EH (cell line): ENCODE measurements at places on chromosomes 11 and 22.

- DNase-seq = no peak
Observed at GRCh38 chr11:60118338-60118737, 29.9 kb downstream of the MS4A2 start.

- no peak for DNase-seq
Observed at GRCh38 chr22:22553141-22553540, 5.9 kb downstream of the PRAME start.

DNA sequence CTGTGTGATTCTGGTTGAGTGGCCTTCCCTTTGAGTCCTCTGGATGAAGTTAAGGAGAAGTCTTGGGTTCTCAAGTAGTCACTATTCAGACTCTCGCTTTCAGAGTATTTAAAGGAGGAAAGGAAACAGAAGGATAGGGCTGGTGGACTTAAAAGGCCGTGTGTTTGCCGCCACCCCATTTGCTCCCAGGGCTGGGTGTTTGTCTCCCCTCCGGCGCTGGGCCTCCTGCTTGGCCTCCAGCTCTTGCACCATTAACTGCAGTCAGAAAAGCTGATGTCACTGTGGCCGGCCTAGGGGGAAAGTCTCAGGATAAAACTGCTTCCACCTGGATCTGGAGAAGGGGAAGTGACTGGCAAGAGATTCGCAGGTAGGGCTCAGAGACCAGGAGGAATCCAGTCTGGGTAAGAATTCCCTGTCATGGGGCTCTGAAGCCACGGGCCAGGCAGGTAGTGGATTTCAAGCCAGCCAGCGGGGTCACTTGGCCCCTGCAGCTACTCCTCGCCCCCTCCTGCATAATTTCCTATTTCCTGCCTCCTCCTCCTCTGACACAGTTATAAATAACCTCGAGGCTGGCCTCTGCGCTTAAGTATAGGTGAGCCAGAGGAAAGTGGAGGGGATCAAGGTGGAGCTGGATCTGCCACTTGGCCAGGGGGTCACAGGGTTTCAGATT, 17.1 kb downstream of the TIMP3 start:
- no peak for DNase-seq

GRCh38 chr11:72600557-72600956, 73.7 kb downstream of the PDE2A start:
- DNase-seq = no peak

- DNase-seq = peak; percentile 2
Observed at GRCh38 chr11:26062660-26063059, 269.3 kb upstream of the ANO3 start.

- DNase-seq = peak; percentile 53
Observed at GRCh38 chr22:44224166-44224565, 43.4 kb downstream of the PARVG start.

DNA sequence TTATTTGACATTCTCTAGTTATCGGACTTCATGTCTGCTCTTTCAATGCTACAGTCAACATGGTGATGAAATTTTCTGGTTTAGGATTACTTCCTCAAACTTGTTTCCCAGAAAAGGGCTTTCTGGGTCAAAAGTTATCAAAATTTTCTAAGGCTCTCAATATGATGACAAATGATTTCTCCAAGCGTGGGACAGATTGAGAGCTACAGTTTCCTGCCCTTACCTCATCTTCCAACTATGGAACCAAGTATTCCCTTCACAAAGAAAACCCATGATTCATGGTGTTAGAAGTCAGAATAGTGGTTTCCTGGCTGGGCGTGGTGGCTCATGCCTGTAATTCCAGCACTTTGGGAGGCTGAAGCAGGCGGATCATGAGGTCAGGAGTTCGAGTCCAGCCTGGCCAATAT, 17.8 kb downstream of the MYO18B start:
- DNase-seq = peak; percentile 99

DNA sequence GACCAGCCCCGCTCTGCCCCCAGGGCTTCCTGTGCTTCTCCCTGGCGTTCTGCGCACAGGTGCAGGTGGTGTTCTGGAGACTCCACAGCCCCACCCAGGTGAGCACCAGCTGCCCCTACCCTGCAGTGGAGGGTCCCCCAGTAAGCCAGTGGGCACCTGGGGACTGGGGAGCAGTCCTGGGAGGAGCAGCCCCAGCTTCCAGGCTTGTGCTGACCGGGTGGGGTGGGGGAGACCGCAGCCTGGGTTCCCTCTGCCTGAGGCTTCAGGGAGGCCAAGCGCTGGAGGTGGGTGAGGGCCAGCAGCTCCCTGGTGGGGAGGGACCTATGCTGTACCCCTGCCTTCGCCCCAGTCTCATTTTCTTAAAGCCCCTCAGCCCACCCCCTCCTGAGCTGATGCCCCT, 6.9 kb downstream of the TSPAN32 start:
- no peak for DNase-seq

DNA sequence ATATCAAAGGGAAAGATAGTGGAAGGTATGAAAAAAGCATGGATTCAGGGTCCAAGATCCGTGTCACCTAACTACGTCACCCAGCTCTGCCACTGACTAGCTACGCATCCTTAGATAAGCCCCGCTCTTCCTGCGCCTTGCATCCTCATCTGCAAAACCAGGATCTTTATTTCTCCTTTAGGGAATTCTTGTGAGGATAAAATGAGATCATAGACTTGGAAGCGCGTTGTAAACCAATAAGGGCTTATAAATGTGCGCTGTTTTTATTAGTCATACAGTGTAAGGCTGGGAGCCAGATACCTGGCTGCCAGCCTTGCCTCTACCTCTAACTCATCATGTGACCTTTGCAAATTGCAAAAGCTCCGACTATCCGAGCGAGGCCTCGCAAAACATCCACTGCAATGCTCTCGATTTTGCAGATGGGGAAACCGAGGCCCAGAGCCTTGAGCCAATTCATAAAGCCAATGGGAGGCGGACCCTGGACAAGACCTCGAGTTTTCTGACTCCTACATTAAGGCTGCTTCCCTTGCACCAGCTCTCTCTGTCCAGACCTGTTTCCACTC, 753 bp downstream of the PRPF19 start:
- DNase-seq = peak; percentile 56

DNA sequence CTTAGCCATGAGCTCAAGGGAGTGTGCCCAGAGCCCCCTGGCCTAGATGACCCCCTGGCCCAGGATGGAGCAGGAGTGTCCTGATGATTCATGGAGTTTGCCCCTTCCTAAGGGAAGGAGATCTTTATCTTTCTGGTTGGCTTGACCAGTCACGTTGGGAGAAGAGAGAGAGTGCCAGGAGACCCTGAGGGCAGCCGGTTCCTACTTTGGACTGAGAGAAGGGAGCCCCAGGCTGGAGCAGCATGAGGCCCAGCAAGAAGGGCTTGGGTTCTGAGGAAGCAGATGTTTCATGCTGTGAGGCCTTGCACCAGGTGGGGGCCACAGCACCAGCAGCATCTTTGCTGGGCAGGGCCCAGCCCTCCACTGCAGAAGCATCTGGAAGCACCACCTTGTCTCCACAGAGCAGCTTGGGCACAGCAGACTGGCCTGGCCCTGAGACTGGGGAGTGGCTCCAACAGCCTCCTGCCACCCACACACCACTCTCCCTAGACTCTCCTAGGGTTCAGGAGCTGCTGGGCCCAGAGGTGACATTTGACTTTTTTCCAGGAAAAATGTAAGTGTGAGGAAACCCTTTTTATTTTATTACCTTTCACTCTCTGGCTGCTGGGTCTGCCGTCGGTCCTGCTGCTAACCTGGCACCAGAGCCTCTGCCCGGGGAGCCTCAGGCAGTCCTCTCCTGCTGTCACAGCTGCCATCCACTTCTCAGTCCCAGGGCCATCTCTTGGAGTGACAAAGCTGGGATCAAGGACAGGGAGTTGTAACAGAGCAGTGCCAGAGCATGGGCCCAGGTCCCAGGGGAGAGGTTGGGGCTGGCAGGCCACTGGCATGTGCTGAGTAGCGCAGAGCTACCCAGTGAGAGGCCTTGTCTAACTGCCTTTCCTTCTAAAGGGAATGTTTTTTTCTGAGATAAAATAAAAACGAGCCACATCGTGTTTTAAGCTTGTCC, 14.3 kb downstream of the ADORA2A start:
- DNase-seq = no peak

- no peak for DNase-seq
Observed at GRCh38 chr11:34348096-34348495, 9.7 kb downstream of the ABTB2 start.

GRCh38 chr22:46072110-46072881, 78.0 kb upstream of the PPARA start:
- peak; percentile 60 for DNase-seq

DNA sequence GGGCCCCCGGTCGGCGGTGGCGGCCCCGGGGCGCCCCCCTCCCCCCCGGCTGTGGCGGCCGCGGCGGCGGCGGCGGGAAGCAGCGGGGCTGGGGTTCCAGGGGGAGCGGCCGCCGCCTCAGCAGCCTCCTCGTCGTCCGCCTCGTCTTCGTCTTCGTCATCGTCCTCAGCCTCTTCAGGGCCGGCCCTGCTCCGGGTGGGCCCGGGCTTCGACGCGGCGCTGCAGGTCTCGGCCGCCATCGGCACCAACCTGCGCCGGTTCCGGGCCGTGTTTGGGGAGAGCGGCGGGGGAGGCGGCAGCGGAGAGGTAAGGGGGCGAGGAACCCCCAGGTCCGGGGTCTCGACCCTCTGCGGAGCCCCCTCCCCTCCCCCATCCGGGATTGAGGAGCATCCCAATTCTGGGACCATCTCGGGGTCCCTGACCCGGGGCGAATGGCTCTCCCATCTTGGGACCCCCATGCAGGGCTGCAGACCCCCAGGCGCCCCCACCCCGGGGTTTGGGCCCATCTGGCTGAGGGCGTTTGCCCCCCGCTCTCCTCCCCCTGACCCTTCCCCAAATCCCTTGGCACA, 431 bp downstream of the KMT2A start:
- DNase-seq = peak; percentile 37

- DNase-seq = no peak
Observed at GRCh38 chr11:64251753-64252002, 348 bp downstream of the PLCB3 start.

GRCh38 chr22:48268771-48269552, 1506.5 kb downstream of the TBC1D22A start:
- no peak for DNase-seq

GRCh38 chr11:86678296-86678695, 5.9 kb upstream of the ME3 start:
- no peak for DNase-seq

DNA sequence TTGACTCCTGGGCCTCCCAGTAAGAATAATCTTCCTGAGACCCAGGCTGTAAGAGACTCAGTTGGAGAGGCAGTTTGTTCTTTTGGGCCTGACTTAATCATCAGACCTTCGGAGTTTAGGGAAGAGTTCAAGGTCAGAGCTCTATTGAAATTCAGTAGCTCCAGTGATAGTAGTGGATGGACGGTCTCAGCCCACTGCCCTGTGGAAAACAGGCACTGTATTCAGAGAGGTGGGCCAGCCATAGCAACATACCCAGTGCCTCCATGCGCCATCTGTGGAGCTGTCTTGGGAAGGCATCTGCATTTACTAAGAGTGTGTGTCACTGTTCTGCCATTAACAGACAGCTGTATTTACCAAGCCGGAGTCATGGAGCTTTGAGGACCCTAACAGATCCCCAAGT, 2.9 kb downstream of the SMARCB1 start:
- no peak for DNase-seq

DNA sequence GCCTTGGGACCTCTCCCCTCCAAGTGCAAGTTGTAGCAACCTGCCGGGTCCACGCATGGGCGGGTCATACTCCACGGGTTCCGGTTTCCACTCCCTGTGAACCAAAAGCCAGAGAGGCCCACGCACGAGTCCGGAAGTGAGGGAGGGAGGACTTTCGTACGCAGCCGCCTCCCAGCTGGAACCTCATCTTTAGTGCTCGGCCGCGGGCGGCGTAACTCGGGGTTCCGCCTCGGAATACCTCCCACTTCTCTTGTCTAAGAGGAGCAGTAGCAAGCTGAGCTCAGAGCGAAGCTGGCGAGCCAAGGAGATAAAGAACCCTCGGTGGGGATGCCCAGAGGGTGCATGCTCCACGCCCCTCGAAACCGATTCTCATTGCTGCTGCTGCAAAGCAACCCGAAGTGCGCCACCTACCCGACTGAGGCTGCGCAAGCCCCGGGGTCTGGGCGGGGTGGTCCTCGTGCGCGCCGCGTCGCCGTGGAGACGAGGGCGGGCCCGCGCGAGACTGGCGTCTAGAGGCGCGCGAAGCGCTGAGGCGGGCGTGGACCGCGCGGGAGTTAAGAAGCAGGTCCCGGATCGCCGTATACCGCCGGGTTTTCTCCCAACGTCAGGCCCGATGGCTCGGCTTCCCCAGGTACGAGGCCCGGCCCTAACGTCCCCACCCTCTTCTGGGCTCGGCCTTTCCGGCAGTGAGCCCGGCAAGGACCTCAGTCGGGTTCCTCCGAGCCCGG, at the start of gene SFI1:
Gene SFI1, plus strand, starts transcription at position 530 of the 728 bp plus-strand sequence. CDS start 11,749 bp downstream, outside the sequence.
- peak; percentile 88 for DNase-seq

- no peak for DNase-seq
Observed at GRCh38 chr11:19614370-19614940, 98.2 kb upstream of the NAV2 start.

GRCh38 chr11:94183886-94184264, 55.2 kb downstream of the PANX1 start:
- peak; percentile 47 for DNase-seq

DNA sequence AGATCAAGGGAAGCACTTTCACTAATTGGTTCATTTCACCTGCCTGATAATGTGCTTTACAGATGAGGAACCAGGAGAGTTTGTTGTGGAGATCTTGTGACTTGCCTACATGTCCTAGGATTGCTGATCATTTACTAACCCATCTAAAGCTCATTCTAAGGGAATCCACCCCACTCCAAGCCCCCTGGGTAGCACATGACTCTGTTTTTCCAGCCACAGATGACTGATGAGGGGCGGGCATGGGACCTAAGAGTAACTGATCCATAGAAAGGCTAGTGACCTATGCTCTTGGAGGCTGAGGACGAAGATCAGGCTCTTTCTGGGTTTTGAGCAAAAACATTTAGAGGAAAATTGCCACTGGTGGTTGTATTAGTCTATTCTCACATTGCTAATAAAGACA, 378.1 kb downstream of the CADM1 start:
- no peak for DNase-seq
